ENCODE measurements at places on chromosomes 7 and 10. TPM values are rescaled to one million over a fixed set of nuclear protein-coding genes. Genes with fewer than 3 reads are reported as not detected.

GRCh38 chr10:15225511-15225910 is 57.0 kb upstream of the NMT2 start:
- DNase-seq = no peak

- peak; percentile 42 for DNase-seq
These were observed at the start of gene JMJD1C for GRCh38 chr10:63465293-63466143. Gene JMJD1C (minus strand): TSS chr10:63465977. CDS start chr10:63465662, 315 bp downstream.

GRCh38 chr10:21261842-21262294 is 263.6 kb downstream of the SKIDA1 start:
- DNase-seq = no peak

GRCh38 chr7:80583901-80584300 is 54.5 kb upstream of the CD36 start:
- DNase-seq = no peak

DNA sequence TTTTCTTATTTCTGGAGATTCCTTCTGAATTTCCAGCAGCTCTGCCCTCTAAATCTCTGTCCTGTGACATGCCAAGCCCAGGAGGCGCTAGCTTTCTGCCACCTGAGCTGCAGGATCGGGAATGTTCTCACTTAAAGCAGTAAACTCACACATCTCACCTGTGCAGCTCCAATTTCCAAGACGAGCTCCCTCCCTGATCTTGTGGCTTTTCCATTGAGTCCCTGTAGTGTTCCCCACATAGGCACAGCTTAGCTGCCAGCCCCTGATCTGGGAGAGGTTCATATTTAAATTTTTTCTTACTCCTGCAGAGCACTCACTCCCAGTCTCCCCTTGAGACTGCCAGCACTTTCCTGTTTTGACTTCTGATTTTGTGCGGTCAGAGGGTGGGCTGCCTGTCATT is 479.3 kb downstream of the GLRX3 start:
- no peak for DNase-seq

DNA sequence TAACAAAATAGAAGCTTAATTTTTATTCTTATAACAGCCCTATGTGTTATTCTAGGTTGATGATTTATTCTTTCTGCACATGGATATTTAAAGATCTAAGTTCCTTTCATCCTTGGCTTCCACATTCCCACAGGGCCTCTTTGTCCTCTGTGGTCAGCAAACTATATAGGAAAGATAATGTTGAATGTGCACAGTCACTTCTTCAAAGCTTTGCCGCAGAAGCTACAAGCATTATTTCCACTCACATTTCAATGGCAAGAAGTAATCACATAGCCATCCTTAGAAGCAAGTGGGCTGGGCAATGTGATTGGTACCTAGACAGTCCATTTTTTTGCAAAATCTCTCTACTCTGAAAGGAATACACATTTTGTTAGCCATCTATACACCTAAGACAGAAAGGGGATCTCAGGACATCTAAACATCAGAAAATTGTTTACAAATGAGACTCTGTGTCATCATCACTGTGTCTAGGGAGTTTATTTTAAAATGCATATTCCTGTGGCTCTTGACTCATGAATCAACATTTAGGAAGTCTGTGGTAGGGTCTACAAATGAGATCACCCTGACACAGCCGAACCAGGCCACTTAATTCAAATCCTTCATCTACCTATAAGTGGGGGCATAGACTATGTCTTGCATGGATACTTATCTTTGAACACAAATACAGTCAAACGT is 1060.5 kb downstream of the XPNPEP1 start:
- DNase-seq = no peak

GRCh38 chr10:96077156-96077555 is 33.8 kb downstream of the CCNJ start:
- no peak for DNase-seq

- DNase-seq = no peak
These were observed 67.3 kb downstream of the DIP2C start for GRCh38 chr10:621981-622740.

IFIT1B gene
- total RNA-seq = not detected

PHYHIPL gene
- not detected for total RNA-seq
